ENCODE measurements at places on chromosomes 1 and 21.

DNA sequence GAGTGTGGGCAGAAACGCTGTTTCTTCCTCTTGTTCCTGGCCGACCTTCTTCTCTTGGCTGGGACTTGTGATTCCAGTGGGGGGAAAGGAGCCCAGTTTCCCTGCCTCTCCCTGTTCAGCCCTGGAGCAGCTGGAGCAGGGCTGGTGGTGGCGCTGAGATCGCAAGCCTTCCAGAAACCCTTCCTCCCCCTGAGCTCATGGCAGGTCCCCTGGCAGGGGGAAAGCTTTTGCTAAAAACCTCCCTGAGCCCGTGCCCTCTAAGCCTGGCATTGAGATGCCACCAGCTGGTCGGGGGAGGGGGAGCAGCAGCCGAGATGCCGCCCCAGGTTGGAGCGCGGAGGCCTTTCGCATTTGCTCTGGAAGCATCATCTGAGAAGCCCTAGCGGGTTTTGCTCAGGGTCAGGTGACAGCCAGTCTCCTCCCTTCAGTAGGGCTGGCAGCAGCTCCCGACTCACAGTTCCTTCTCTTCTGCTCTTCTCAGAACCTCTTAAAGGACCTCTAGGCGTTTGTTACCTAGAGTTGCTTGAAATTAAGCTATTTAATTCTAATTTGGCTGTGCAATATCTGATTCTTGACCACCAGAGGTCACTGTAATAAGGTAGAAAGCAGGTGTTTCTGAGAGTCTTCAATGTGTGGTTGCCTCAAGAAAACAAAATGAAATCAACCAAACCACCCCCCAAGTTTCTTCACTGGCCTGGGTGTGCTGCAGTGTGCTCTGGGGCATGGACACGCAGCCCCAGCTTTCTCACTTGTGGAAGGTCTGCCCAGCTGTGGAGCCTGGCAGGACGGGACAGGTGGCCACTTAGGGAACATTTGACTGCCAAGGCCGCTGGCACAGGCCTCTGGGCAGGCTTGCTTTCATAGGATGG is 257.3 kb downstream of the CAMTA1 start:
- DNase-seq, result no peak

GRCh38 chr1:8430476-8430875 is 112.6 kb downstream of the SLC45A1 start:
- no peak for DNase-seq

- no peak for DNase-seq
Measured at GRCh38 chr1:150995896-150996295, 10.8 kb downstream of the MINDY1 start.

DNA sequence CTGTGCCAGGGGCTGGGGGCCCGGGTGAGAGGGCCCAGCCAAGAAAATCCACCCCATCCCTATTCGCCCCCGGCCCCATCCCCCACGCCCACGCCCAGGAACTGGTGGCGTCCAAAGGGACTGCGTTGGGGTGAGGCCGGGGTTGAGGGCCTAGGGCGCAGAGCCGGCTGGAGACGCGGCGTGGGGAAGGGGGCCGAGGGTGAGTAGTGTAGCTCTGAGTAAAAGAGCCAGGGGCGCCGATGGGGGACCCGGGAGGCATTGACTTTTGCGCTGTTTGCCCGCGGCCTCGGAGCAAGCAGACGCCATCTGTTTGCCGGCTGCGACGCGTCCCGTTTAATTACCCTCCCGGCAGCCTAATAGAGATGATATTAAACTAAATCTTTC is 3.5 kb upstream of the DMRTA2 start:
- no peak for DNase-seq

DNA sequence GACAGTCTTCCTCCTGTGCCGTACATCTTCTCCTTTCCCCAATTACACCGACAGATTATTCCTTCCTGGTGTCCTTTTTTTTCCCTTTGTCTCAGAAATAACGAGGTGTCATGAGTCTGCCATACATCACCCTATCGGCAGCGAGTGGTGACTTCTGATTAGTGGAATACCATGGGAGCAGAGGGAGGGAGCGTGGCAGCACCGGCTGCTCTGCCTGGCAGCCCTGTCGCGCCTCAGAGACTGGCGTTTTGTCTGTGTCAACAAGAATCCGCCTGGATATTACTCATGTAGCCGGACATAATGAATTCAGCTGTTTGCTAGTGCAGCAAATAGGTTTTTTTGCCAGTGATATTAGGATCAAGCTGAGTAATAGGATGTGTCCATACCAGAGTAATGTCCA is 51.8 kb downstream of the UTP25 start:
- DNase-seq, result no peak

GRCh38 chr1:226674892-226675714 is 64.0 kb downstream of the ITPKB start:
- DNase-seq, result peak; percentile 63

GRCh38 chr1:214540324-214540723 is 11.1 kb downstream of the PTPN14 start:
- DNase-seq, result no peak

GRCh38 chr21:40976198-40977109 is 129.5 kb upstream of the DSCAM start:
- no peak for DNase-seq

DNA sequence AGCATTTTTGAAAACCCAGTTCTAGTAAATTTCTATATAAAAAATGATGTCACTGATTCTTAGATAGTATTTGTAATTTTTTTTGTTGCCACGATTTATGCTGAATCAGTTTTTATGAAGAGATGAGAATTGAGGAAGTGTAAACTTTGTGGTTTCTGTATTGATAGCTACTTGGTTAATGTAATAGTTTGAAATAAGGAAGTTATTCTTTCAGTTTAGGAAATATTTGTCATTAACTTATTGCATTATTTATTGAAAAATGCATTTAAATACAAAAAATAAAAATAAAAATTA is 97.8 kb downstream of the ZFYVE9 start:
- DNase-seq, result no peak

DNA sequence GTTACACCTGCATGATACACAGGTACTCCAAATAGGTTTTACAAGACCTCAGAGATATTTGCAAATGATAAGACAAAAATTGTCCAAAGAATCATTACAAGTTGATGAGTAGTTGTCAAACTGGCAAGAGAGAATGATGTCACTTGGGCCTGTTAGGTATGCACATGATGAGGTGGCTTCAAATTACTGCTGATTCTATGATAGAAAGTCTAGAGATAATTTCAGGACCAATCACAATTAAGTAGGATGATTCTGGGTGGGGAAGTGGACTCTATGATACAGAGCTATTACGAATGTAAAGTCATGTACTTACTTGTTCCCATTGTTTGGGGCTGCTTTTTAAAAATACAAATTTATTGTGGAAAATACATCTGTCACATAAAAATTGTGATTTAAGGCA is 5.2 kb upstream of the SPRR1B start:
- DNase-seq, result no peak

GRCh38 chr1:193974286-193974798 is 787.9 kb upstream of the B3GALT2 start:
- no peak for DNase-seq

- no peak for DNase-seq
Measured at GRCh38 chr1:163877016-163877415, 555.3 kb downstream of the NUF2 start.

DNA sequence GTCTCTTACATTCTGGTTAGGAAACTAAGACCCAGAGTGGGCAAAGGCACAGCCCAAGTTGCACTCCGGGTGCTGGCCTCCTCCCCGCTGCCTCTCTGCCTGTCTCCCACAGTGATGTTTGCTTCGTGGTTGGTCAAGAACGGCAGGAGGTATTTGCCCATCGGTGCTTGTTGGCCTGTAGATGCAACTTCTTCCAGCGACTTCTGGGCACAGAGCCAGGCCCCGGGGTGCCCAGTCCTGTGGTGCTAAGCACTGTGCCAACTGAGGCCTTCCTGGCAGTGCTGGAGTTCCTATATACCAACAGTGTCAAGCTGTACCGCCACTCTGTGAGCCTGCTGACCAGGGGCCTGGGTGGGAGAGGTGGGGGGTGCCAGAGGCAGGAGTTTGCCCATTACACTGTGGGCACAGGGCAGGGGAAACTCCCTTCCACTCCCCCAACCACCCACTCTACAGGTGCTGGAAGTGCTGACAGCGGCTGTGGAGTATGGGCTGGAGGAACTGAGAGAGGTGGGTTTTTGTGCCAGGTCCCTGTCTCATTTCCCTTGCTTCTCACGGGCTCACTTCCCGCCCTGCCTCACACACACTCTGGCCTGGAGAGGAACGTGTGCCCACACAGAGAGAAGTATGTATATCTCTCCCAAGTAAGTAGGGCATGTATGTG is 1.9 kb downstream of the BTBD19 start:
- DNase-seq, result peak; percentile 58

- DNase-seq, result no peak
Measured at GRCh38 chr1:77375990-77376389, 94.2 kb downstream of the AK5 start.

- DNase-seq, result no peak
Measured at GRCh38 chr21:9008636-9009035, 1512.7 kb upstream of the TPTE start.

GRCh38 chr1:79811173-79811572 is 804.6 kb upstream of the ADGRL4 start:
- no peak for DNase-seq

DNA sequence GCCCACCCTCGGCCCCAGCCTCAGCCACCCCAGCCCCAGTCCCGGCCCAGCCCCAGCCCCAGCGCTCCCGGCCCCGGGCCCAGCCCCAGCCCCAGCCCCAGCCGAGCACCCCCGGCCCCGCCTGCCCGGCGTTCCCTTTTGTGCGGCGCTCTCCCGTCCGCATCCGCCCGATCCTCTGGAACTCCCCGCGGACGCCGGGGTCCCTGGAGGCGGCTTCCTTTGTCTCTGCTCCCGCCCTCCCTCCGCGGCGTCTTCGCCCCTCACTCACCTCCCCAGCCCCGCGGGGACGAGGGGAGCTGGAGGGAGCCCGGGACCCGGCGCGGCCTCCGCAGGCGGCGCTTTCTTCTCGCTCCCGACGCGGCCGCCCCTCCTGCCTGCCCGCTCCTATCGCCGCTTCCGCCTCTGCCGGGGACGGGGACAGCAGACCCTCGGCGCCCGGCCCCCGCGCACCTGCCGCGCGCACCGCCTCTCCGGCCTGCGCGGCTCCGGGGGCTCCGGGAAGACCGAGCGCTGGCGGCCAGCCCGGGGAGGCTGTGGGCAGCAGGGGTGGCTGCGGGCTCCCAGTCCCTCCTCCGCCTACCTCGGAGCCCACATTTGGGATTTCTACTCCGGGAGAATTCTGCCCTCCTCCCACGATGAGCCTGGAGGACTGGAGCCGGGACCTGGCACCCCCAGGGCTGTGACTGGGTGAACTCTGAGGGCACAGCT is 14.0 kb downstream of the AGRN start:
- DNase-seq, result peak; percentile 31

DNA sequence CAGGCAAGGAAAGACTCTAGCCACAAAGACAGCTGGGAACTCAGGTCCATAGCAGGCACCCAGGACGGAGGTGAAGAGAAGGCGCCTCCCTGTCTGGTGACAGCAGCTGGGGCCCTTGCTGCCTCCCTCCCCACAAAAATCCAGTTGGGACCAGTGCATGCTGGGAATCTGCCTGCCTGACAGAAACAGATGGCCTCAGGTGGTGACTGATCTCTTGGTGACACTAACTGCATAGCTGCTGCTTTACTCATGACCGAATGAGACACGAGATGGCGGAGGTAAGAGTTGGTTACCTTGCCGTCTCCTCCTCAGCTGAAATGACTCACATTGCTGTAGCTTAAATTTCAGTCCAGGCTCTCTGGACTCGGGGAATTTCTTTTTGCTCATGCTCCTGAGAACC is 130.3 kb downstream of the FGGY start:
- no peak for DNase-seq

GRCh38 chr1:113325022-113325421 is 65.3 kb upstream of the MAGI3 start:
- DNase-seq, result no peak

DNA sequence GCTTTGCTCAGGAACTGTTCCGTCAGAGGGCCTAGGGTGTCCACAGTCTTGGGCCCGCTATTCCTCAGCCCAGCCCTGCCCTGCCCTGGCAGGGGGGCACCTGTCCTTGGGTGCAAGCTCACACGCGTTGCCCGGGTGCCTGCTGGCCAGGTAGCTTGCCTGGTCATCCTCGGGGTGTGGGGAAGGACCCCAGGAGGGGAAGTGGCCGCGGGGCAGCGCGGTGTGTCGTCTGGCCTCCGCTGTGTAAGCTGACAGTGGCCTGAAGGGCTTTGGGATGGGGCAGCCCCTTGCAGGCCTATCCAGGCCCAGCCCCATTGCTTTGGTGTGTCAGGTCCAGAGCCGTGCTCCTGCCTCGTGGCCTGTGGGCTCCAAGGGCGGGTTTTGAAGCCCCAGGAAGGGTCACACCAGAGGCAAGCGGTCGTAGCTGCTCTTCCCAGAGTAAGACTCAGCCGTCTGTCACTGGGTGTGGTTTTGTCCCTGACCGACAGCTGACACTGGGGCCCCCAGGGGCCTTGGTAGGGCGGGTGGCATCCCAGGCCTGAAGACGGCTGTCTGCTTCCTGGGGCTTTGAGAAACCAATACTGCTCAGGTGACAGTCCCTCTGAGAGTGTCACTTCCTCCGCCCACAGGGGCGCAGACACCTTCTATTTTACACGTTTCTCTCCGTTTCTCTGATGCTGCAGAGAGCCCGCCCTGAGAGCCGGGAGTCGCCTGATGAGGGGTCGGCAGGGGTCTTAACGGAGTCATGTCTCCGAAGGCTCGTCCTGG is 72.1 kb downstream of the SKI start:
- peak; percentile 91 for DNase-seq

GRCh38 chr21:41397471-41397891 is 28.6 kb upstream of the MX1 start:
- DNase-seq, result no peak

DNA sequence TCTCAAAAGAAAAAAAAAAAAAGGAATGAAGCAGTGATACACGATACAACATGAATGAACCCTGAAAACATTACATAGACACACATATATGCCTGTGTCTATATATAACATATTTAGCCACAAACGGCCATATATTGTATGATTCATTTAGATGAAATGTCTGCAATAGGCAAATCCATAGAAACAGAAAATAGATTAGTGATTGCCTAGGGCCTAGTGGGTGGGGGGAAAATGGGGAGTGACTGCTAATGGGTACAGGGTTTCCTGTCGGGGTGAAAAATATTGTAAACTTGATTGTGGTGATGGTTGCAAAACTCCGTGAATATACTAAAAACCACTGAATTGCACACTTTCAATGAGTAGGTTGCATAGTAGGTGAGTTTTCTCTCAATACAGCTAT is 6.0 kb upstream of the H6PD start:
- no peak for DNase-seq

DNA sequence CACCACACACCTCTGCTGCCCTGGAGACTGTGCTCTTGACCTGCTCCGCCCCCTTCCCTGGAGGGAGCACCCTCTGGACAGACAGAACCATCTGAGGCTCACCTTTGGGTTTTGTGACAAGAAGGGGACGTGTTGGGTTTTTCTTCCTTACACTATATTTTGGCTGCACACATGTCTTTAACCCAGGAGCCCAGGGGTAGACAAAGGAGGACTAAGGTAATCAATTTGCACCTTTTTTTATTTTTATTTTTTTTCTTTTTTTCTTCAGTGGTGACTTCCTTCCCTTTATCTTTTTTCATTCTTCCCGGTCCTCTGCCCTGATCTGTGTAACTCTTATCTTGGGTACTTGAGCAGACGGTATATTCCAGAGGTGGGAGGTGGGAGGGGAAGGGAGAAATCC is 8.5 kb upstream of the TXLNA start:
- no peak for DNase-seq

Measured in activated CD4-positive, alpha-beta T cell treated with anti-CD3 and anti-CD28 coated beads, Interleukin-2, amount 50 U/mL, for 48 hours (primary cell).